ENCODE measurements at places on chromosomes 13 and 19.

DNA sequence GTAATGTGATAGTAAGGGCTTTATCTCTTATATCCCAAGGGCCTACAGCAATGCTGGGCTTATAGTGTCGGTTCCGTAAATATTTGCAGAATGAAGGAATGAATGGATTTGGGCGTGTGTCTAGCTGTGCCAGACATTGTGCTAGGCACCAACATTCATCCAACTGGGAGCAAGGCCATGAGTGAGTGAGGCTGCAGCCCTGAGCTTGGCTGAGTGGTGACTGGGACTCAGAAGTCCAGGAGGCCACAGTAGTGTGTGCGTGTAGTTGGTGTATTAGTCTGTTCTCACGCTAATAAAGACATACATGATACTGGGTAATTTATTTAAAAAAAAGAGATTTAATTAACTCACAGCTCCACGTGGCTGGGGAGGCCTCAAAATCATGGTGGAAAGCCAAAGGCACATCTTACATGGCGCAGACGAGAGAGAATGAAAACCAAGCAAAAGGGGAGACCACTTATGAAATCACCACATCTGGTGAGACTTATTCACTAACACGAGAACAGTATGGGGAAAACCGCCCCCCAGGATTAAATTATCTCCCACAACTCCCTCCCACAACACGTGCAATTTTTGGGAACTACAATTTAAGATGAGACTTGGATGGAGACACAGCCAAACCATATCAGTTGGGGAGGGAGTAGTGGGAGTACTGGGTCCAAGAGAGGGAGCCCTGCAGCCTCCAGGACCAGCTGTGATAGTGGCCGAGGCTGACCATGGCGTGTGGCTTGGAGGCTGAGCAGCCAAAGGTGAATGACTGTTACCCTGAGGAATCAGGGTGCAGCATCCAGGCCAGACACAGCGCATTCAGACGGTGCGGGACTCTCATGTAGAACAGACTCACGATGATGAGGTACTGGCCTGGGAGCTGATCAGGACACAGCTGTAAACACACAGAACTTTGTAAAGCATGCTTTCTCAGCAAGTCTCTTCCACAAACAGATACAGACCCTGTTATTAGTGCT lies 104.6 kb downstream of the TEX26 start:
- DNase-seq, result no peak

GRCh38 chr19:47723581-47723940 lies 10.3 kb downstream of the EHD2 start:
- no peak for DNase-seq

DNA sequence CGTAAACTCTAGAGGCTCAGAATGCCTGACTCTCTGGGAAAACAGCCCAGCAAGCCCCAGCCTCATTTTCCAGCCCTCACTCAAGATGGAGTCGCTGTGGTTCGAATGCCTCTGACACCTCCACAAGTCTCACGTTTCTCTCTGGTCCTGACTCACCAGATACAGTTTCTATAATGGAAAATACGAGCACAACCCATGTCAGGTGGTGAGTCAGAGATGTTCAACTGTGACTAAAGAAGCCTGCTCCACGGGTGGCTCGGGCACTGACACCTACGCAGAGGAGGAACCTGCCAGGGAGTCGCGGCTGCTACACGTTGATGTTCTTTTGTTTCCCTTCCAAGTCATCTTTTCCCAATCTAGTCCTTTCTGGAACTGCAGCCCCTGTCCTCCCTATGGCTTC lies 87.1 kb upstream of the STK24 start:
- DNase-seq, result peak; percentile 60

GRCh38 chr13:48906200-48906599 lies 69.5 kb upstream of the FNDC3A start:
- no peak for DNase-seq

DNA sequence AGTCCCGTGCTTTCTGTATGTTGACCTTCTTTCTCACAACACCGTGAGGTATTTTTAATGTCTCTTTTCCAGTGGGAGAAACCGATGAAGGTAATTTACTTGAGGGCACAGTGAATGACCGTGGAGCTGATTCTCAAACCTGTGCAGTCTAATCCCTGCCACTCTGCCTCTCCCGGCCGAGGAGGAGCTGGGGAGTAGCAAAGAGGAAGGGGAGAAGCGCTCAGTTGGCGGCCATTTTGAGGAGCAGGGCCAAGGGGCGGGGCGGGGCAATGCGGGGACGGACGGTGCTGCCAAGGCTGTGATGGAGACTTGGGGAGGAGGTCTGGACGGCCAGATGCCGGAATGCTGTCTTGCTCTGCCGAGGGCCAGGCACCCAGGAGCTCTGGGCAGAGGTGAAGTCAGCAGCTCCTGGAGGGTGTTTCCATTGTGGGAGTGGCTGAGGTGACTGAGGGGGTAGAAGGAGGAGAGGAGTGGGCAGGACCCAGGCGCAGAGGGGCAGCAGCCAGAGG lies 12.4 kb upstream of the RANBP3 start:
- no peak for DNase-seq

GRCh38 chr13:77384999-77385398 lies 58.1 kb upstream of the MYCBP2 start:
- no peak for DNase-seq

DNA sequence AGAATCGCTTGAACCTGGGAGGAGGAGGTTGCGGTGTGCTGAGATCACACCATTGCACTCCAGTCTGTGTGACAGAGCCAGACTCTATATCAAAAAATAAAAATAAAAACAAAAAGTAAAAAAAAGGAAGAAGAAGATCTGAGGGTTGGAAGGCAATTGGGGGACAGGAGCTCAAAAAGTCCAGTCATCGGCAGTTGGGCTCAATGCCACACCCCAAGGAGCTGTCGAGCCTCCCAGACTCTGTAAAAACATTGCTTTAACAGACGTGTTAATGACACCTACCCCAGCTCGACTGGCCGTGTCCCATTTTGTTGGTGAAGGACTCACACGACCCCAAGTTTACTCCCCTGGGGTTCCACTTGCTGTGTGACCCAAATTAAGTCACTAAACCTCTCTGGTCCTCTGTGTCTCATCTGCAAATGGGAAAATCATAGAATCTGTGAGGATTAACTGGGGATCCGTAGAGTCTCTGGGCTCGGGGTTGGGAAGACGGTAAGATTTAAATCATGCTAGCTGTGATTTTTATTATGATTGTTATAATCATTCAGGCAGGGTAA lies 7.0 kb downstream of the GNA15 start:
- no peak for DNase-seq

- DNase-seq, result no peak
These were observed 306.4 kb downstream of the KLF5 start for GRCh38 chr13:73365252-73365651.

- DNase-seq, result no peak
These were observed 78.0 kb upstream of the OXGR1 start for GRCh38 chr13:97072297-97072696.

GRCh38 chr19:23802290-23802689 lies 43.6 kb upstream of the ZNF681 start:
- no peak for DNase-seq

DNA sequence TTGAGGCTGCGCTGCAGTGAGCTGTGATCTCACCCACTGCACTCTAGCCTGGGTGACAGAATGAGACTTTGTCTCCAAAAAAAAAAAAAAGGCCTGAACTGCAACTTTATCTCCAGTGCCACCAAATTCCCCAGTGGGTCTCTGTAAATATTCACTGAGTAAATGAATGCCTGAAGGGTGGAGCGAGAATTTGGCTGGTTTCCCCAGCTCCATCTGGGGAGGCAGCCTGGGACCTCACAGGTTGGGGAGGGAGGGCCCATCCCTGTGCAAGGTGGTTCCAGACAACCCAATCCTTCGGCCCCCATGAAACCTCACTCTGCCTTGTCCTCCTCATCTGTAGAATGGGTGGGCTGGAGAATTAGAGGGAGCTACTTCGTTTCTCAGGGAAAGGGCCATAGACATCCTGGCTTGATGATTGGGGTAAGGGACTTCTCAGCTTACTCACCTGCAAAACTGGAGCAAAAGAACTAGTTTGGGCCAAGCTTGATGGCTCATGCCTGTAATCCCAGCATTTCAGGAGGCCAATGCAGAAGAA lies 4.2 kb upstream of the PKN1 start:
- DNase-seq, result no peak

DNA sequence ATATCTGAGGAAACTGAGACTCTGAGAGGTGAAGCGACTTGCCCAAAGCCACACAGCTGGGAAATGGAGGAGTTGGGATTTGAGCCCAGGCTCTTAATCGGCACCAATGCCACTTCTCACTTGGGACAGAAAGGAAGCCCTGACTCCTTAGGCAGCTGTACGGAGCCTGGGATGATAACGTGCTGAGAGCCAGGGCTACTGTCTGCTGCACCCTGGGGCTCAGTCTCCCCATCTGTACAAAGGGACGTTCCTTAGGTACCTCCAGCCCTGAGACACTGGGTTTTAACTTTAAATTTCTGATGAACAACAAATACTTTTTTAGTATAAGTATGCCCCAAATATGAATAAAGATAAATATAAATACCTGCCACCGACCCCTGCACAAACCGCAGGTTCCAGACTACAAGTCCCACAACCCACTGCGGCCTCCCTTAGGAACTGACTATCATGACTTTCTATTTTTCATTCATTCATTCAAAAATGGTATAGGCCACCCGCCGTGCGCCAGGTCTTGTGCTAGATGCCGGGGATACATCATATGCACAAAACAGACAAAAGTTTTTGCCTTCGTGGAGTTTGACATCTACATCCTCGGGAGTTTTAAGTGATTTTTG lies 776 bp upstream of the NCLN start:
- DNase-seq, result peak; percentile 59

DNA sequence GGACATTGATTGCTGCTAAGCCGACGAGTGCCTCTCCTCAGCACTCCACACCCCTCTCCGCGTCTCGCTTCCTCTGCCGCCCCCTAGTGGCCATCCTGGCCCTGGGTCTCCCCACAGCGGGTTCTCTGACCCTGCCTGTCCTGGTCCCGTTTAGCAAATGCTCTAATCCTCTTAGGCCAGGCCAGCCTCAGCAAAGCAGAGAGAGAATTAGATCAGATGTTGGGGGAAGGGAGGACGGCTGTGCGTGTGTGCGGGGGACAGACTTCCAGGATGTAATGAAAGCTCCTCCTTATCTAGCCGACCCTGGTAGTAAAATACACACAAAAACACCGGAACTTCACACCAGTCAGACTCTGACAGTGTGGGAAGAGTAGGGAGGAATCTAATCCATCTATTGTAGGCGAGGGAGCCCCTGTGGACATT lies 4.5 kb downstream of the TPRX2 start:
- peak; percentile 75 for DNase-seq

GRCh38 chr13:76596216-76596615 lies 290.0 kb downstream of the KCTD12 start:
- DNase-seq, result no peak

- no peak for DNase-seq
These were observed 14.5 kb upstream of the MPHOSPH8 start for GRCh38 chr13:19618977-19619376.

DNA sequence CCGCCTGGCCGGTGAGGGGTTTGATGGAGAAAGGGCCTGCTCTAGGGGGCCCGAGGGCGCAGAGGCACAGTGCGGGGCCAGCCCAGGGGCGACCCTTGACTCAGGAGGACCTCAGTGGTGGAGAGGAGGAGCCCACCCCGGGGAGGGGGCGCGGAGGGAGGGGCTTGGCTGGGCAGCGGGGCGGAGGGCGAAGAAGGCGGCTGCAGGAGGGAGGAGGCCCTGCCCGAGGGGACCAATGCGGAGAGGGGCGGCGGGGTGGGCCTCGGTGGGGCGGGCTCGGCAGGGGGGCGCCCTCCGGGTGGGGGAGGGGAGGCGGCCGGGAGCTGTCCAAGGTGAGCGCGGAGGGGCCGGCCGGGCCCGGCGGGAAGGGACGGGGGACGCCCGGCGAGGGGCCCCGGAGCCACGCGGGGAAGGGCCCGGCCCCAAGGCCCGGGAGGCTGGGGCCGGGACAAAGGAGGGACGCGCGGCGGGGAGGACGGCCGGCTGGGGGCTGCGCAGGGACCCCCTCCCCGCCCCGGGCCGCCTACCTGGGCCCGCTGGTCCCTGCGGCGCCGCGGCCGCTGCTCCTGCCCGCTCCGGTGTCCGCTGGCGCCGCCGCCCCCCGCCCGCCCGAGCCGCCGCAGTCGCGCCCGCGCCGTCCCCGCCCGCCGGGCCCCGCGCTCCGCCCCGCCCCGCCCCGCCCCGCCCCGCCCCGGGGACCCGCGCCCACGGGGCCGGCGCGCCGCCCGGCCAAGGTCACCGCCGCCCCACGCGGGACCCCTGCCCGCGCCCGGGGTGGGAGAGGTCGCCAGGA lies at the start of gene DIRAS1:
Gene DIRAS1 (minus strand): TSS at position 596 of the 793 bp plus-strand sequence. CDS start 3,566 bp downstream, outside the sequence.
- no peak for DNase-seq

DNA sequence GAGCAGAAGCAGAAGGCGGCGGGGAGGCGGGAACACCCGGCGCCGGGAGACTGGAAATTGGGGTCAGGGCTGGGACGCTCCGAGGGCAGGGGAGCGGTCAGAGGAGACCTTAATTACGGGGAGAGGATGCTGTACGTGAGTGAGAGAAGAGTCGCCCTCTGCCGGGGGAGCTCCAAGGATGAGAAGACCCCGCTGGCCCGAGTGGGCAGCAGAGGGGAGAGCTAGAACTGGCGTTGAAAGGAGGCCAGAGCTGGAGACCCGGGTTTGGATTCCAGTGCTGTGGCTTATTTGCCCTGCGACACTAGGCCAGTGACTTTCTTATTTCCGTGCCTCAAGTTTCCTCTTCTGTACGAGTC lies 536 bp downstream of the FAM32A start:
- DNase-seq, result peak; percentile 24

GRCh38 chr13:45895881-45896280 lies 44.3 kb upstream of the SIAH3 start:
- DNase-seq, result no peak

DNA sequence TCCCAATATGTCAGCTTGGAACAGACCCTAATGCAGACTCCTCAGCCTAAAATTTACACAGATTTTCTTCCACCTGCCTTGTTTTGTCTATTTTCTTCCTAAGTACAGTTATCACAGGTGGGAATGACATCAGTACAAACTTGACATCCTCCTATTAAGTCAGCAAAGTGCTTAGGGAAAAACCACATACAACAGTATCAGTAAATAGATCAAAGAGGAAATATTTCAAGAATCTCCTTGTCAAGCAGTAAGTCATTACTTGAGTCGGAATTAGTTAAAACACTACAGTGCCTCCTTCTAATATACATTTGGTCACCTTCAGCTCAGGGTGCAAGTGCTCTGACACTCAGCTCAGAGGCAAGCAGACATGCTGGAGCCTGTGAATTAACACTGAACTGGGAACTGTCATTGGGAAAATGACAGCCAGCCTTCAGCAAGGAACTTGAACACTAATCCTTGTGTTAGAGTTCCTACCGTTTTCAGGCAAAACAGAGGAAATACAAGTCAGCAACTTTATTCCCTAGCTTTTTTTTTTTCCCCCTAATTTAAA lies 394.3 kb upstream of the HTR2A start:
- no peak for DNase-seq

GRCh38 chr13:51235186-51235585 lies 13.0 kb downstream of the FAM124A start:
- no peak for DNase-seq

DNA sequence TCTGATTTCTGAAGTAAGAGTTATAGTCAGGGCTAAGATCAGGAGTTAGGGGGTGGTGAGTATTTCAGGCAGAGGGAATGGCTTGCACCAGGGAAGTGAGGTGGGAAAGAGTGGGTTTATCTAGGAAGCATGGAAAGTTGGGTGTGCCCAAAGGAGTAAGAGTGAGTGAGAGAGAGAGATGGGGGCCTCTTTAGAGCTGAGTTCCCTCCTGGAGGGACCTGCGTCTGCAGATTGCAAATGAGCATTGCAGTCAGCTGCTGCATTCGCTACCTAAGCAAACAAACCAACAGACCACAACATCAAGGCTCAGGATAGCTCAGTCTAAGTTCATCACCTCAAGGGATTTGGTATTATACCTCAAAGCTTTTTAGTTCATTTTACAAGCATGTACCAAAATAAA lies 405.8 kb downstream of the FGF9 start:
- no peak for DNase-seq

GRCh38 chr19:3480383-3481091 lies at the start of gene SMIM24:
TSS of gene SMIM24 (minus strand) at chr19:3480525. CDS start at chr19:3480463, 62 bp downstream.
- DNase-seq, result no peak

Data from activated T-helper 9 cell treated with anti-CD3 and anti-CD28 coated beads, Interleukin-2, amount 50 U/mL, for 16 hours (primary cell).